HFFc6 (cell line): ENCODE measurements at places on chromosomes 3 and 15. TPM values are rescaled to one million over a fixed set of nuclear protein-coding genes. Genes with fewer than 3 reads are reported as not detected.

The FAN1 gene
- total RNA-seq, result 13.3 to 15.3 TPM (median 14.8 TPM) in 3 replicates

DNA sequence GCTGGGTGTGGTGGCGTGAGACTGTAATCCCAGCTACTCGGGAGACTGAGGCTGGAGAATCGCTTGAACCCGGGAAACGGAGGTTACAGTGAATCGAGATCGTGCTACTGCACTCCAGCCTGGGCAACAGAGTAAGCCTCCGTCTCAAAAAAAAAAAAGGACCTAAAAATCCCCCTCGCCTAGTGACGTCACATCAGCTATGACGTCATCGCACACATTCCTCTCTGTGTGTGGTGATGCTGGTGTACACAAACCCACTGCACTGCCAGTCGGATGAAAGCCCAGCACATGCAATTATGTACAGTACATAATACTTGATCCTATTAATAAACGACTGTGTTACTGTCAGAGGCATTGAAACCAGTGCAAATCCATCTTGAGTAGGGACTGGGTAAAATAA lies 40.2 kb upstream of the SEC61A1 start:
- DNase-seq, result no peak
- H3K27me3 ChIP-seq, result peaks cover 19% of the 10 kb centered on the region
- no peaks in the 10 kb centered on the region; the same call in 1 of the 2 replicates for H3K4me1 ChIP-seq
- H3K36me3 ChIP-seq, result no peaks in the 10 kb centered on the region
- no peak overlapping the region for H3K4me3 ChIP-seq
- no peak overlapping the region for H3K27ac ChIP-seq

DNA sequence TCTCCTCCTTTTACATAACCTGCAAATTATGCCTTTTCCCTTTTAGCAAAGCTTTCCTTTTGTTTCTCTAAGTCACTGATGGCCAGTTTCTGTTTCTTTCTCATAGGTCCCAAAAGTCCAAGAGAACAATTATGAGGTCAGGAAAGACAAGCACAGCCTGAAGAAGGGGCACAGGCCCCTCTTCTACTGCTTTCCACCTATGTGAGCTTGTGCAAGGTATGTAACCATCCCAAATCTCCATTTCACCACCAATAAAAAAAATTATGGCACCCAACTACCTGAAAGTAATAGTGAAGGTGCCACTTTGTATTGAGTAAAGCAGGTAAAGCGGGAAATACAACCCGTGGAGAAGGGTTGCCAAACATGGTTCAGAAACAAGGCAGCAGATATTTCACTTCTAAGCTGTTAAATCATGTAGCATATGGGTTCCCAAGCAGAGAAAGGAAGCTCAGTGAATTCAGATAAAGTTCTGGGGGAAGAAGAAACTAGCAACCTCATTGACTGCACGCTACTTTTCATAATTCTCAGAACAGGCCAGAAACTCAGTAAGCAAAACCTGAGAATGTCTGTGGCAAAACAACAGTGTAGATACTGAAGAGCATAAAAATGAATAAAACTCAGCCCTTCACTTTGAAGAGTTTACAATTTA lies 4.2 kb downstream of the PLOD2 start:
- DNase-seq, result no peak
- H3K4me3 ChIP-seq, result peak overlapping the region; percentile 96
- peak overlapping the region; percentile 80 for H3K27ac ChIP-seq
- peaks cover 12% of the 10 kb centered on the region; the same call in 1 of the 2 replicates for H3K36me3 ChIP-seq
- H3K27me3 ChIP-seq, result peaks cover 3% of the 10 kb centered on the region
- peaks cover 61% of the 10 kb centered on the region for H3K4me1 ChIP-seq

DNA sequence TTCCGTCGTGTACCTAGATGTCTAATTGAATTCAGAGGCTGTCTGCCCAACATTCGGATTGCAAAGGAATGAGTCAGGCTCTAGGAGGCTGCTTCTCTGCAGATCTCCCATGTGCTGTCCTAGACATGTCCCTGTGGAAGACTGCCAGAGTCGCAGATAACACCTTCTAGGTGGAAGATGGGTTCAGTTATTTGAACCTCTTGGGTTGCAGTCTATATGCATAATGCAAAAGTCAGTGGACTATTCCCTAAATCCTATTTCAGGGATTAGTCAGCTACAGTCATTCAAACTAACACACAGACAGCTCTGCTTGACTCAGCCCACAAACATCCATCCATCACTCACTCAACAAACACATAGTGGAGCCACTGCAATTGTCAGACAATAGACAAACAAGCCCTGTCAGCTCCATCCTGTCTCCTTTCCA lies 300.0 kb upstream of the CTNNB1 start:
- DNase-seq, result no peak
- H3K36me3 ChIP-seq, result no peaks in the 10 kb centered on the region
- H3K27me3 ChIP-seq, result no peaks in the 10 kb centered on the region; the same call in 1 of the 2 replicates
- no peak overlapping the region for H3K4me3 ChIP-seq

GRCh38 chr15:92636908-92637481 lies 18.6 kb downstream of the FAM174B start:
- peaks cover 6% of the 10 kb centered on the region; the same call in 1 of the 2 replicates for H3K4me1 ChIP-seq
- H3K4me3 ChIP-seq, result no peak overlapping the region

The CYP1A2 gene
- not detected in 3 replicates for total RNA-seq

DNA sequence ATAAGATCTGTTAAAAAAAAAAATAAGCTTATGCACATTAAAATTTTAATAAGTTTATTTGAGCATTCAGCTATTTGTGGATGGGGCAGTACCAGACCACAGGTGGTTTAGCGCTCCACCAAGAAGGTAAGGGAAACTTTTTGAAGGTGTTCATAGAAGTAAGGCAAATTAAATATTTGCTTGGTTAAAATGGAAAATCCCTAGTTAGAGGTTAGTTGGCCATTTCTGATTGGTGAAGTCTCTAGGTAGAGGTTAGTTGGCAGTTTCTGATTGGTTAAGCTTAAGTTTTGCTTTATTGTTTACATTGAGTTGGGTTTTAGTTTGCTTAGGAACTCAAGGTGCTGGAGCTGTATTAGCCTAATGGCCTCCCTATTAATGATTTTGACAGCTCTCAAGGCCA lies 30.7 kb downstream of the SCN11A start:
- H3K4me3 ChIP-seq, result no peak overlapping the region
- no peak overlapping the region for H3K27ac ChIP-seq
- no peaks in the 10 kb centered on the region for H3K4me1 ChIP-seq
- H3K27me3 ChIP-seq, result peaks cover 22% of the 10 kb centered on the region

DNA sequence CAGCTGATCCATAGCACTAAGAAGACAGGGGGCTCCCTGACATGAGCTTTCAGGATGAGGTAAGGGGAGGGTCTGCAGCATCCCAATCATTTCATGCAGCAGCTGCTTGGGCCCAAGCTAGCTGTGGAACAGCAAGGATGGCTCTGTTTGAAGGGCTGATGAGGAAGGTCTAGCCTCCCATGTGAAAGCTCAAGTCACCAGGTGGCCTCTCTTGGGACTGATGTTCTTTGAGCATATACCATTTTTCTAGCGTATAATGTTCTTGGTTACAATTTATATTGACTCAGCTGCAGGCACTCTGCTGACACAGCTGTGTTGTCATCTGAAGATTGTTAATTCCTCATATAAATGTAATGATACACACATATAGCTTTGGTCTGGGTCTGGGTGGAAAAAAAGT lies 87.0 kb downstream of the CD200R1L start:
- no peaks in the 10 kb centered on the region for H3K36me3 ChIP-seq
- no peak for DNase-seq
- no peak overlapping the region for H3K4me3 ChIP-seq
- H3K27ac ChIP-seq, result no peak overlapping the region

- no peak overlapping the region for H3K4me3 ChIP-seq
- H3K27ac ChIP-seq, result no peak overlapping the region
- H3K36me3 ChIP-seq, result no peaks in the 10 kb centered on the region
- no peaks in the 10 kb centered on the region for H3K4me1 ChIP-seq
- no peak for DNase-seq
- H3K27me3 ChIP-seq, result peaks cover 2% of the 10 kb centered on the region
Observed at GRCh38 chr3:13716540-13717221, 163.2 kb downstream of the WNT7A start.

The NPAP1 gene
- not detected in 3 replicates for total RNA-seq

DNA sequence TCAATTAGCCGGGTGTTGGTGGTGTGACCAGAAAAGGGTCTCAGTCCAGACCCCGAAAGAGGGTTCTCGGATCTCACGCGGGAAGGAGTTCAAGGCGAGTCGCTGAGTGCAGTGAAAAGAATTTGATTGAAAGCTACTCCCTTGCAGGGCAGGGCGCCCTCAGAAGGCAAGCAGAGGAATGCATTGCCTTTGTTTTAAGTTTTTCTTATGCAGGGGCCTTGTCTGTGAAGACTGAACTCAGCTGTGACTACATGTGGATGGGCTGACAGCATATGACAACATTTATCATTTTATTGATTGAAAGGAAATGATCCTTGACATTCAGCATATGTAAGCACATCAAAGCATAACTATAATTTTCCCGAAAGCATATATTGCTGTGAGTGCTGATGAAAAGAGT lies 11.8 kb downstream of the CPN2 start:
- H3K4me1 ChIP-seq, result peaks cover 21% of the 10 kb centered on the region
- peaks cover 13% of the 10 kb centered on the region for H3K27me3 ChIP-seq
- H3K27ac ChIP-seq, result no peak overlapping the region
- DNase-seq, result no peak

DNA sequence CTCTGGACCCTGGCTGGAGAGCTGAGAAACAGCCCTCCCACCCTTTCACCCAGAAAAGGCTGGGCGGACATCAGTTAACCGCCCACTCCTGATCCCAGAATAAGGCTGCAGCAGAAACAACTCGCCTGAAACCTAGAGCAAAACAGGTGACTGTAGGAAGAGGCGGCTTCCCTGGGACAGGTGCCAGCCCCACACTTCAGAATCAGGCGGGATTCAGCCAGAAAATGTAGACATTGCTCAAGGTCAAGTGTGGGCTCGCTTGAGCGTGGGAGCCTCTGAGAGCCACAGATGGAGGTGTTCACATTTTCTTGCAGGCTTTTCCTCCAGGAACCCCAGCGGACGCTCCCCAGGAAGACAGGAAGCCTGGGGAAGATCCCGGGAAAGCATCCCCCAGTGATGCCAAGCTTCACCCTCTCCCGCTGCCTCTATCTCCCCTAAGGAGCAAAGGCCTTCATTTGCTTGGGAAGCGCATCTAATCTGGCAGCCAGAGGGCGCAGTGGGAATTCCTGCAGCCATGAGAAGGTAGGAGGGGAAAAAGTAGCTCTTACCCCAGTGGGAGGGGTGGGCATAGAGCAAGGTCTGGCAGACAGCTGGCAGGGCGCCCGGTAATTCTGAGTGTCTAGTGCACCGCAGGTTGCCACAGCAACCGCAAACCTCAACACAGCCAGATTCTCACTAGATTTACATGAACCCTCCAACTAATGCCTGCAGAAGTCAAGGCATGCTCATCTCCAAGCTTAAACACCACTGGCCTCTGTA lies 77.7 kb downstream of the OCA2 start:
- no peak overlapping the region for H3K27ac ChIP-seq
- H3K36me3 ChIP-seq, result no peaks in the 10 kb centered on the region
- H3K4me3 ChIP-seq, result no peak overlapping the region
- H3K27me3 ChIP-seq, result peaks cover 4% of the 10 kb centered on the region
- no peaks in the 10 kb centered on the region; the same call in 1 of the 2 replicates for H3K4me1 ChIP-seq

The GPR87 gene
- not detected in 3 replicates for total RNA-seq

DNA sequence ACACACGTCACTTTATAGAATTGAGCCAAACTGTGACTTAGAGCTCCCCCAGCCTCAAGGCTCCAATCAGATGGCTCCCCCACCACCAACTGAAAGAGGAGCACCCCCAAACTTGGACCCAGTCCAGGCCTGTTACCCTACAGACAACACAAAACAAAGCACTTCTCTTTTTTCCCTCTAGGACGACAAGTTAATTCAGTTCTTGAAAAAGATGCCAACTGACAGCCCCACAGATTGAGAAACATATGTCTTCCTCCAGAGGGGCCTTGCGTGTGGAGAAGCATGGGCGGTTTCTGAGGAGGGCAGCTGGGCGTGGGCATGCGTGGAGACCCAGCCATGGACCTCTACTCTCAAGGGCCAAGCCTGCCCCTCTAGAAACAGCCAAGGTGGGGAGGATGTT lies 229.5 kb downstream of the SHQ1 start:
- no peak overlapping the region for H3K27ac ChIP-seq
- DNase-seq, result no peak
- H3K4me3 ChIP-seq, result no peak overlapping the region
- no peaks in the 10 kb centered on the region for H3K36me3 ChIP-seq

- DNase-seq, result no peak
- no peaks in the 10 kb centered on the region; the same call in 1 of the 2 replicates for H3K4me1 ChIP-seq
- H3K36me3 ChIP-seq, result no peaks in the 10 kb centered on the region
Observed at GRCh38 chr3:25293736-25294135, 134.3 kb upstream of the RARB start.

DNA sequence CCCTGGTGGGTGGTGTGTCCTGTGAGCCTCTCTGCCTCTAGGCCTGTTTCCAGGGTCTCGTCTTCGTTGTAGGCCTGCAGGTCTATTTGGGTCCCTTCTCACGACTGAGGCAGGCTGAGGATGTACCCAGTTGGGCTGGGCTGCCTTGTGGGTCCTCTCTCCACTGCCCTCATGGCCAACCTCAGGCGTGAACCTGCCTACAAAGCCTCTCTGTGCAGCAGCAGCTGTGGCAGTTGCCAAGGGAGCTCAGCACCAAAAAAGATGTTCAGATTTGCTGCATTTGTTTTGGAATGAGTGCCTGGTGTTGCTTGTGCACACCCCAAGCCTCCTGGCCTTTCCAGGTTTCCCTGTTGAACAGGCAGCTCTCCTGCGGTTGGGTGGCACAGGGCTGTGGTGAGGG lies 13.4 kb downstream of the KLF13 start:
- H3K36me3 ChIP-seq, result no peaks in the 10 kb centered on the region
- H3K27me3 ChIP-seq, result no peaks in the 10 kb centered on the region
- peaks cover 31% of the 10 kb centered on the region for H3K4me1 ChIP-seq
- DNase-seq, result no peak
- peak overlapping the region; percentile 99 for H3K27ac ChIP-seq
- no peak overlapping the region for H3K4me3 ChIP-seq

The BRK1 gene
- 164 to 180 TPM (median 177 TPM) in 3 replicates for total RNA-seq

DNA sequence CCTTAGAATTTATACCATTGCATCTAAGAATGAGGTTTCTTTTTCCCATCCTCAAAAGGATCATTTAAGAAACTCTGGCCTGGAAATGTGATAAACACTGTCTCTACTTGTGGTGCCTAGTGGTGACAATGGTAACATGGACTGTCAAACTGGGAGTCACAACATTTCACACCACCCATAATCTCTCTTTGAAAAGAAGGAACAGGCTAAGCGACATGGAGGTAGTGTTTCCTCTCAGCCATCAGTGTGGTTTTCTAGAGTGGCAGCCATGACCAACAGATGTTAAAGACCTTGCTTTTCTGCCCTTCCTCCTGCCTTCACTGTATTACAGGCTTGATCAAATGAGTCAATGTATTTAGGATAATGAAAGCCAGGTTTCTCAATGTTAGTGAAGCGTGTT lies 283.1 kb upstream of the STAC start:
- DNase-seq, result no peak
- H3K36me3 ChIP-seq, result no peaks in the 10 kb centered on the region
- no peaks in the 10 kb centered on the region for H3K4me1 ChIP-seq

DNA sequence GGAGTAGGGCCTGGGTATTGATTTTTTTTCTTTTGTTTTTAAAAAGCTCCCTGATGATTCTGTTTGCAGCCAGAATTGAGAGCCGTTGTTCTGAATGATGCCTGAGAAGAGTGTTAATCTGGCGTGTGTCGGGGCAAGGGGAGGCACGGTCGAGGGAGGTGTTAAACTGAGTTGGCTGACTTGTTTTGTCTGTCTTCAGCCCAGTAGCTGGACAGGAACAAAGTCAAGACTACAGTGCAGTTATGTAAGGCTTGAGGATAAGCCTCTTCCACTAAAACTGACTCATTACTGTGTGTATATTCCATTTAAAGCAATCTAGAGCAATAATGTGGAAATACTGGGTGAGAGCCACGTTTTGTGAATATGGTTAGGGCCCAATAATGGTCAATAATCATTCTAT lies 119.0 kb upstream of the DLG1 start:
- 0 out of 2 replicates have a peak, but pooled peaks cover 6% of the 10 kb centered on the region for H3K36me3 ChIP-seq
- no peak overlapping the region for H3K4me3 ChIP-seq
- peaks cover 11% of the 10 kb centered on the region for H3K4me1 ChIP-seq
- H3K27ac ChIP-seq, result no peak overlapping the region

- H3K36me3 ChIP-seq, result peaks cover 16% of the 10 kb centered on the region
- no peak for DNase-seq
- peaks cover 44% of the 10 kb centered on the region for H3K4me1 ChIP-seq
- H3K27ac ChIP-seq, result no peak overlapping the region
- H3K27me3 ChIP-seq, result no peaks in the 10 kb centered on the region
Observed at GRCh38 chr3:44983484-44983941, 7.5 kb downstream of the EXOSC7 start.
